ENCODE measurements at places on chromosomes 5 and 9.

- no peak for DNase-seq
These were observed 568.6 kb upstream of the DAP start for GRCh38 chr5:11329679-11330078.

DNA sequence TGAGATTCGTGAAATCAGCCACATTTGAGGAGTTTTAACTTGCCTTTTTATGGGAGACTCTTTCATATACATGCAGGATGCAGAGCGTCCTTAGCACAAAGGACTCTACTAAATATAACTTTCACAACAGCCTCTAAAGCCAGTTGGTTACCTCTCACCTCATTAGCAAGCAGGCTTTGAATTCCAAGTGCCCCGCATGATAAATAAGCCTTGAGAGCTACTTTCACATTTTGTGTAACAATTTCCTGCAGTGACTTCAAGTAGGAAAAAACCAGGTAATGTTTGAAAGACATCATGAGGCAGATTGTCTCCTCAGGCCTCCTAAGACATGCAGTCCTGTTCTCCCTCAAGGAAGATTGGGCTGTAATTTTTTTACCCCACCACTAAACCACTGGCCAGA is 50.5 kb downstream of the RALGPS1 start:
- peak; percentile 22 for DNase-seq

DNA sequence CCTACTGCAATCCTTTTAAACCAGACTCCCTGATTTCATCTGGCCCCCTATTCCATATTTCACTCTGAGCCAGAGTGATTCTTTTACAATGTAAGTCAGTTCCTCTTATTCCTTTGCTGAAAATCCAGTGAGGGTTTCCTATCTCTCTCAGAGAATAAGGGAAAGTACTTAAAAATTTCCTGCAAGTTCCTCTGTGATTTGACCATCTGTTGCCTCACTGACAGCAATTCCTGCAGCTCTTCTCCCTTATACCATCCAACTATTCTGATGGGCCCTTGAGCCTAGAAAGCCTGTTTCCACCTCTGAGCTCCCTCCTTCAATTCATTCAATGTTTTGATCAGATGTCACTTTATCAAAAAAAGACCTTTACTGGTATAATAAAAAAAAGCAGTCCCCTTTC is 317.1 kb upstream of the CCNH start:
- no peak for DNase-seq

DNA sequence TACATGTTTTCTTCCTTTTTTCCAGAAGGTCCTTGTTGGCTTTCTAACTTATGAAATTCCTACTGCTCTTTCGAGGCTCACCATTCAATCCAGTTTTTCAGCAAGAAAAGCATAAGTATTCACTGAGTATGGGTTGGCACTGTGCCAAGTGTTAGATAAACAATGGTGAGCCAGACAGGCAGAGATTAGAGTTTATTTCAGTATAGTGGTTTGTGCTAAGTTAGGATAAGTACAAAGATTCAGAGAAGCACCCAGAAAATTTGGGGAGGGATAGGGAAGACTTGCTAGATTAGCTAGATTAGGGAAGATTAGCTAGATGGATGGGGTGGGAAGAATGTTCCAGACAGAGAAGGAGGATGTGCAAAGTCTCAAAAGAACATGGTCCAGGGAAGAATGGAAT is 122.9 kb downstream of the OXCT1 start:
- peak; percentile 41 for DNase-seq

GRCh38 chr5:121691478-121691877 is 160.2 kb upstream of the FTMT start:
- no peak for DNase-seq

Data from PC-3 (cell line).